ENCODE measurements at places on chromosomes 6 and 20.

- no peak for DNase-seq
These were observed 255.0 kb upstream of the HTR1E start for GRCh38 chr6:86682297-86682696.

DNA sequence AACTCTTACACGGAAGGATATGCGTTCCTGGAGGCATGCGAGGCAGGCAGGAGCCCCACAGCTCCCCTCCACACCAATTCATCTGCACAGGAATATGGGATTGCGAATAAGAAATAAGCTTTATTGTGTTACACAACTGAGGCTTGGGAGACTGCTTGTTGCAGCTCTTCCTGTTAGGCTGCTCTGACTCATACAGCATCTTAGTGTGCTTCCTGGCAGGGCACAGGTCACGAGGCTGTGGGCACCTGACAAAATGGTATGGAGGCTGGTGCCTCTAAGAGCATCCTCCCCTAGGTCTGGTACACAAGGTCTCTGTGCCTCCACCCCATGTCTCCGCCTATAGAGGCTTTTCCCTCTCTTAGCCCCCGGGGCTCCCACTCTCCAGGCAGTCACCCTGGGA, 6.8 kb downstream of the SLC22A3 start:
- DNase-seq = no peak

DNA sequence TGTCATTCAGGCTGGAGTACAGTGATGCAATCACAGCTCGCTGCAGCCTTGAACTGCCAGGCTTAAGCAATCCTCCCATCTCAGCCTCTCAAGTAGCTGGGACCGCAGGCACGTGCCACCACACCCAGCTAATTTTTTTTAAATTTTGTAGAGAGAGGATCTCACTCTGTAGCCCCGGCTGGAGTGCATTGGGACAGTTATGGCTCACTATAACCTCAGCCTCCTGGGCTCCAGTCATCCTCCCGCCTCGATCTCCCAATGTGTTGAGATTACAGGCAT, 86.5 kb downstream of the SERAC1 start:
- no peak for DNase-seq

GRCh38 chr6:72078096-72078495, 191.7 kb downstream of the RIMS1 start:
- DNase-seq = no peak

GRCh38 chr6:46719099-46719498, 16.1 kb downstream of the PLA2G7 start:
- DNase-seq = no peak

- DNase-seq = no peak
These were observed 169.1 kb downstream of the MYLK4 start for GRCh38 chr6:2581611-2582010.

DNA sequence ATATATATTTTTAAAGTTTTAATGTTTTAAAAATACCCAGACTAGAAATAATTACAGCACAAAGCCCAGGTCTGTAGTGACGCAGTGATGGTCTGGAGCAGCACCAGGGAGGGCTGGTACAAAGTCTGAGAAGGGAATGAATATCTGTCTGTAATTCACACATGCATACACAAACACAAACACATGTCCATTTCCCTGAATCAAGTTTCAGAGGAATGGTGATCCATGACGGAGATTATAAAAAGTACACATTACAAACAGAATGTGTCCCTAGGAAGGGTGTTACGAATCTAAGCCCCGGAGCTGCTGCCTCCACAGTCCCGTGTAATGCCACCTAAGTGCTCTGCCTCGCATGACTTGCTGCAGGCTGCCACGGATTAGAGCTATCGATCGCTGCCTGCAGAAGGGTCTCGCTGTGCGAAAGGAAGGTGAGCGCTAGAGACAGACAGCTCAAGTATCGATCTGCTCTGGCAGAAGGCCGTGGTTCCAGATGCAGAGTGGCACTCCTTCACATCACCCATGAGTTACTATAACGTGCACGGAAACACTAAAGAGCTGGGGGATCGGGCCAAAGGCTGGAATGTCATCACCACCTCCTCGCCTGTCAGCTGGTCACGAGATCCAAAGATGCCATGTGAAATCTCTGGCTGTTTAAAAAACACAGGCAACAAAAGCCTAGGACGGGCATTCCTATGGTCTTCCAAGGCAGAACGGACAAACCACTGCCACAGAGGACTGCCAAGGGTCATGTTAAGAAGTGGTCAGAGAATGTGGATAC, 87.1 kb downstream of the INSM1 start:
- no peak for DNase-seq

GRCh38 chr20:23268792-23269354, 81.7 kb upstream of the NXT1 start:
- no peak for DNase-seq

- no peak for DNase-seq
These were observed 5.9 kb downstream of the TUBB2B start for GRCh38 chr6:3221578-3221977.

DNA sequence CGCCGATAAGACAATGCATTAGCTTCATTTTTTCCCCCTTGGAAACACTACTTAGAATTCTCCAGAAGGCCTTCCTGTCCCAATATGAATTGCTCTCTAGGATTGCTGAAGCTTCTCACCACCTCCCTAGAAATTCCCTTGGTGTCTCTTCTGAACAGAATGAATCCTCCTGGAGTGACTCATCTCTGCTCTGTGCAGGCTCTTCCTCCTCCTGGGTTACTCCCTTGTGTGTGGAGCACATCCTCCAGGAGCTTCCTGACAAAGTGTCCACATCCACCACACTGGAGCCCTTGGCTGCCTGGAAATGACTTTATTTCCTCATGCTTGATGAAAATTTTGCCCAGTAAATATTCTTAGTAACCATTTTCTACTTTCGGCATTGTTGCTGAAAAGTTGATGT, 54.4 kb downstream of the DTNBP1 start:
- DNase-seq = no peak

DNA sequence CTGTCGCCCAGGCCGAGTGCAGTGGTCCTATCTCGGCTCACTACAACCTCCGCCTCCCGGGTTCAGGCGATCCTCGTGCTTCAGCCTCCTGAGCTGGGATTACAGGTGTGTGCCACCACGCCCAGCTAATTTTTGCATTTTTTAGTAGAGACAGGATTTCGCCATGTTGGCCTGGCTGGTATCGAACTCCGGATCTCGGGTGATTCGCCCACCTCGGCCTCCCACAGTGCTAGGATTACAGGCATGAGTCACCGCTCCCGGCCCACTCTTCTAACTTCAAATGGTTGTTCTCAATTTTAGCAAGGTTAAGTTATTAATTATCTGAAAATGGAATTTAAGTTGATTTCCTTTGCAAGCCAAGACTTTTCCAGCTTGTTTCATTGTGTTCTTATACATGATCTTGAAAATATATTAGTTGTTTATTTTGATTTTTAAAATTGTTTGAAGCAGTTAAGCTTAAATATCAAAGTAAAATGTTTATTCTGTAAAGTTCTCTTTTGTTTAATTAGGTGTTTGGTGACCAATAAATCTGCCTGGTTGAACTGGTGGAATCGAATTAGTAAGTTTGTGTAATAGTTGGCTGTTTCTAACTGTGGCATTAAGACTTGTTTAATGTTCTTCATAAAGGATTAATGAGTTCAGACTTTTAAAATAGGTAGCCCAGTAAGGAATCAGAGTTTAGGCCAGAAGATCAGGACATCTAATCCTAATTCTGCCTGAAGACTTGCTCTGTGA, 2.3 kb downstream of the PM20D2 start:
- no peak for DNase-seq

DNA sequence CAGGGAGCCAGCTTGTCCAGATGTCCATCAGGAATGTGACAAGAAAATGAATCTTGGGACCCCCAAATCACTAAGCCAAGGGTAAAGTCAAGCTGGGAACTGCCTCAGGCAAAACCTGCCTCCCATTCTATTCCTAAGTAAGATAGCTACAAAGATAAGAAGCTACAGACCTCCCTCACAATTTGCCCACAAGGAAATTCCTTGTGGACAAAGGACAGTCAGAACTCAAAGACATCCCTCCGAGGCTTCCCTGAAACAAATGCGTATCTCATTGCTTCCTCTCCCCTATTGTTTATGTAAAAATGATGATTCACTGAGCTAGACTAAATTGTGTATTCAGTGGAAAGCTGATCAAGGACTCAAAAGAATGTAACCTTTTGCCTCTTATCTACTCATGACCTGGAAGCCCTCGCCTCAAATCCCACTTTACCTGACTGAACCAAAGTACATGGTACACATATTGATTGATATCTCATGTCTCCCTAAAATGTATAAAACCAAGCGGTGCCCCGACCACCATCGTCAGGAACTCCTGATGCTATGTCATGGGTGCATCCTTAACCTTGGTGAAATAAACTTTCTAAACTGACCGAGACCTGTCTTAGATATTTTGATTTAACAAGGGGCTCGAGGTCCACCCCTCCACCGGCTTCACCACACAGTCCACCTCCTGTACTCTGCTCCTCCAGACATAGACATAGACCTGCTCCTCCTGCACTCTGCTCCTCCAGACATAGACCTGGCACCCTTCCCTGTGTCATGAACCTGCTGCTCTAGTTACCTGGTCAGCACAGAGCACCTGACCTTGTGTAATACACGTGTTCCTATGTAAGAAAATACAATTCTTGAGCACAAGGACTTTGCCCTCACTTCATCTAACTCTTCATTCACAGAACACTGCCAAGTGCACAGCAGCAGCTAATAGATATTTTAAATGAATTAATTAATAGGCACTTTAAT, 81.4 kb downstream of the WDR27 start:
- no peak for DNase-seq

DNA sequence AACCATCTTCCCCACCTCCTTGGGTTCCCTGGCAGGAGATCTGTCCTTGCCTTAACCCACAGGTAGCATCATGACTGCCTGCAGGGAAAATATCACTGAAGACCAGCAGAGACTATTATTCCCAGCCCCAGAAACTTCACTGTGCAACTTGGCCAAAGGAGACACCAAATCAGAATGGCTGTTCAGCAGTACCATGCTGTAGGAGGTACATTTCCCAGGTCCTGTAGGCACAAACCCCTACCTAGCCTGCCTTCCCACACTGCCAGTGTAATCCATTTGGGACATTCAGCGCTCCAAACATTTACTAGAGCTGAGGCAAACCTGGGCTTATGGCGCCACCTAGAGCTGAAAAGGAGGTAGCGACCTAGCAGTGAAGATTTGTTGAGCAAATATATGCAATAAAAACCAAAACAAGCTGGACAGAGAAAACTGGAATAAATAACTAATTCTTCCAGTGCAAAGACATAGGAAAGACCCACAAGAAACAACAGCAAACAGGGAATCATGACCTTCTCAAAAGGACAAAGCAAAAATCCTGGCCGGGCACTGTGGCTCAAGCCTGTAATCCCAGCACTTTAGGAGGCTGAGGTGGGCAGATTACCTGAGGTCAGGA, 60.3 kb downstream of the VTA1 start:
- DNase-seq = no peak
